ENCODE measurements at places on chromosomes 3 and 15.

GRCh38 chr3:72694398-72694797 is 153.8 kb downstream of the SHQ1 start:
- DNase-seq, result no peak

DNA sequence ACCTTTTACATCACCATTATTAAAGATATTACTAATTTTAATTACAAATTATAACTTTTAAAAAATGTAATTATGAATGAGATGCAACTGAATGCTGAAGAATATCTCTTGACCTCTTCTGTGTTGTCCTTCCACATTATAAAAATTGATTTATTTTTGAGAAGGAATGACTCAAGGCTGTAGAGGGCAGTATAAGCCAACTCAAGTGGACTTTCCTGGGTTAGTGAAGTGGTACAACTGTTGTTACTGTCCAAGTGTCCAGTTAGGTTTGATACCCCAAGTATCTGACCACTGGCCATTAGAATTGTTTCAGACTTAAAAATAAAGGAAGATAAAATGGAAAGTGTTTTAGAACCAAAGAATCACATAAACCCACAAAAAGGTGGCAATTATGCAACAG is 51.9 kb downstream of the BBX start:
- peak; percentile 77 for DNase-seq

DNA sequence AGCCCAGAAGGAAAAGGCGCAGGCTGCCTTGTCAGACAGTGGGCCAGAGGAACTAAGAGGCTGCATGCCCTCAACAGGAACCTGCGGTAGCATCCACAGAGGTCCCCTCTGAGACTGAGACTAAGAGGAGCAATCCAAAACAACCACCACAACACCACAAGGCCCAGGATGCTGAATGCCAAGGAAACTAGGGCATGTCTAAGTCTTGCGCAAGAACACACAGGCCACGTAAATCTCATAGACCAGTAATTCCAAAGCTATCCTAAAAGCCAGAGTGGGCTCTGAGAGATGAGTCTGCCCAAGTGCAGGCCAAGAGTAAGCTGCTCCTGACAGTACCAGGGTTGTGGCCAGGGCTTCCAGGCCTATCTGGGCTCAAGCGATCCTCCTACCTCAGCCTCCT is 12.9 kb downstream of the MON1A start:
- no peak for DNase-seq

DNA sequence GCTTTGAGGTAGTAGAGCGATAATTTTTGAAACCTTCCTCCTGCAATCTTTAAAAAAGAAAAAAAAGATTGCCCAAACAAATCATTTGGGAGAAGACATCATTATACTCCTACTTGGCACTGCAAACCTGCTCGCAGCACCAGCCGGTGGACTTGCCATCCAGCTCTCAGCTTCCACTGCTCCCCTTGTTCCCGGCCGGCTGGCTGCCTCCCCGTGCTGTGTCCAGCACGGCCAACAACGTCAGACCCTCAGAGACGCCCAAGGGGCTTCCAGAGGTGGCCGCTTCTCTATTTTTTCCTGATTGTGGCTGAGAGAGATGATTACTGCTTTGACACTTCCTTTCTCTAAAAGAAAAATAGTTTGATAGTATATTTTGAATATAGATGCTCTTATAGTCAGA is 3.0 kb upstream of the BFSP2 start:
- DNase-seq, result no peak

GRCh38 chr15:63973212-63974009 is 72.9 kb downstream of the DAPK2 start:
- no peak for DNase-seq

DNA sequence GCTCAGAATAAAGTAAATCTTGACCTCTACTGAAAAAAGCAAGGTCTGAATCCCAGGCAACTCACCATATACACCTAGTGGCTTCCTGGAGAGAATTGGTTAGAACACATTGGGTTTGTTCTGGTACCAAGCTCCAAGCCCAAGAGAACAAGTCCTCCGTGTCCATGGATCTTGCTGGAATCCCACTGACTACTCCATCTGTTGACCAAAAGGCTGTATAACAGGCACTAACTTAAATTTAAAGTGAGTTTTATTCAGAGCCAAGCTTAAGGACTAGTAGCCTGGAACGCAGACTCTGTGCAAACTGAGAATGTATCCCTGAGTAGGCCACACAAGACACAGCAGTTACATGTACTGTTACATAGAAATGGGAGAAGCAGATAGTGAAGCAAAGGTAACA is 342.1 kb upstream of the LRRC3B start:
- no peak for DNase-seq

GRCh38 chr3:66602691-66603090 is 101.9 kb upstream of the LRIG1 start:
- DNase-seq, result no peak

GRCh38 chr3:141686466-141687291 is 51.4 kb upstream of the RNF7 start:
- DNase-seq, result peak; percentile 84

- DNase-seq, result no peak
Observed at GRCh38 chr3:121869736-121870135, 24.5 kb upstream of the SLC15A2 start.

GRCh38 chr15:57626713-57627440 is 35.2 kb downstream of the MYZAP start:
- DNase-seq, result peak; percentile 64

GRCh38 chr15:39251413-39252133 is 329.3 kb upstream of the THBS1 start:
- DNase-seq, result peak; percentile 85

- no peak for DNase-seq
Observed at GRCh38 chr3:127787571-127788365, 34.5 kb downstream of the MGLL start.

- DNase-seq, result no peak
Observed at GRCh38 chr3:191235331-191236314, 36.6 kb downstream of the OSTN start.
